HL-60 (cell line): ENCODE measurements at places on chromosomes 1 and 21.

- DNase-seq, result no peak
These were observed 16.3 kb upstream of the RPS8 start for GRCh38 chr1:44759077-44759476.

GRCh38 chr1:221206076-221206475 is 326.8 kb downstream of the HLX start:
- no peak for DNase-seq

DNA sequence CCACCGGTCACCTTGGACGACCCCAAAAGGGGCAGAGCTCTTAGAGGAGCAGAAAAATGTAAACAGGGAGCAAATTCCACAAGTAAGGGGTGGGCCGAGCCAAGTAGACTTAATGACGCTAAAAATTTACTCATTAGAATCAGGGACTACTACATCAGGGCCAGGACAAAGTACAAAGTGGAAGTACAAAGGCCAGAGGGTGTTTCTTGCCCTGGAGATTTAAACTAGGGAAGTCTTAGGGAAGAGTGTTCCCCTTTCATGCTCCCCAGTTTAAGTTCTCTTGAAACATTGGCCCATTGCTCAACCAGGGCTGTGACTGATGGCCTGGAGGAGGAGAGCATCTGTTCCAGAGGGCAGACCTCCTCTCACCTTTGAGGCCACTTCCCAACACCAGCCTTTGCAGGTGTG is 48.6 kb downstream of the BACH1 start:
- DNase-seq, result peak; percentile 78

DNA sequence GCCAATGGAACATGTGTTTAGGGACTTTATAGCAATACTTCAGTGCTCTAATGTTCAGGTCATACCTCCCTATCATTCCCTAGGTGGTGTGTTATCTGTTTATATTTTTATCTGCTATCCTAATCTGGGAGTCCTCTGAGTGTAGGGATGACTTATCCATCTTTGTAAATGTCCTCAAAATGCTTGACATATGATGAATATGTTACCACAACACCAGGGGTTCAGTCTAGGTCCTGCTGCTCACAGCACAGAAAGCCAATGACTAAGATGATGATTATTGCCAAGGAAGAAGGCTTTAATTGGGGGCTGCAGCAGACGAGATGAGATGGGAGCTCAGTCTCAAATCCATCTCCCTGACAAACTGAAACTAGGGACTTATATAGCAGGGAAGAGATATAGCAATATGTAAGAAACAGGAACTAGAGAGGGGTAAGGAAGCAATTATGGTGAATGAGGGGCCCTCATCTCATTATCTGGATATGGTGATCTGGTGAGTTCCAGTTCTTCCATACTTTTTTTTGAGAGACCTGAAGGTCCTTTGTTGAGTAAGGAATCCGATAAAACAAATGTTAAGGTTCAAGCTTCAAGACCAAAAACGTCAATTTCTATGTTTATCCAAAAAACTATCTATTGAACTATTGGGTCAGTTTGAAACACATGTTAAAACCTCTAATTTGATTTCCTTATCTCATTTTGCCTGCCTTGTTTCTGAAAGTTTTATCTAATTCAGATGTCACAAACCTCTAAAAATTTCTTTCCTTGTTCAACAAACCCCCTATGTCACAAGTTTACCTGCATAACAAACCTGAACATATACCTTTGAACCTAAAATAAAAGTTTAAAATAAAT is 256.7 kb upstream of the CACYBP start:
- DNase-seq, result no peak

GRCh38 chr1:100076744-100077143 is 56.0 kb downstream of the SASS6 start:
- no peak for DNase-seq

GRCh38 chr1:112247036-112247597 is 148.9 kb upstream of the CTTNBP2NL start:
- no peak for DNase-seq

GRCh38 chr1:235867903-235868469 is 1.3 kb upstream of the LYST start:
- no peak for DNase-seq

GRCh38 chr1:8318436-8318835 is 522 bp downstream of the SLC45A1 start:
- no peak for DNase-seq
